Omental fat pad (tissue), 4 donors: ENCODE measurements at places on chromosomes 3 and 15.

DNA sequence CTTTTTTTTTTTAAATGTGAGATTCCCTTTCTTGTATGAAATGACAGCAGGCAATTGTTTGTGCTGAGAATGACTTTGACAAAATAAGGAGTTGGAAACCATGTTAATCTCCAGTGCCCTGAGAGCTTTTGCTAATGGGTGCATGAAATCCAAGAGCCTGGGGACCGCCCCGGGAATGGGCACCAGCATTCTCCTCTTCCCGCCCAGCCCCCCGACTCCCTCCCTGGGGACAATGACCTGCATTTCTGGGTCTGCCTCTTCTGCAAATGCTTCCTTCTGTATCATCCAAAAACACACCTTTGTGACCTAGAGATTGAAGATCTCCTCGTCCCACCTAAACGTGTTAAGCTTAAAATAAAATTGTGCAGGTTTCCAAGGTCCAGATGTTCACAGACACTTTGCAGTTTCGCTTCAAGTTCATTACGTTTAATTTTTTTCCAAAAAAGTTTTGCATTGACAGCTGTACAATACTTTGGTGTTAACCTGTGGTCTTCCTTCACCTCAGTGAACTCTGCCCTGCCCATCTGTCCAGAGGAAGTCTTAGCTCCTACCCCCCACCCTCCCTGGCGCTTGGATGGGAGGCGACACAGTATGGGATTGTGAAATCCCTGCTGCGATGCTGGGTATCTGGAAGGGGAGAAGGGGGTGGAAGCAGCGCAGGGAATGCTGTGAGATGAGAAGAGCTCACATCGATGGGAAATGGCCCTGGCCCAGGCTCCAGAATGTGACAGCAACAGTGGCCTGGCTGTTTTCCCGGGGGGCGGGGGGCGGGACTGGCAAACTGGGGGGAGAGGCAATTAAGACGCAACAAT lies 50.1 kb downstream of the TLE3 start:
- no peak for DNase-seq

- no peak for DNase-seq
Observed at GRCh38 chr3:89216016-89216739, 108.8 kb downstream of the EPHA3 start.

DNA sequence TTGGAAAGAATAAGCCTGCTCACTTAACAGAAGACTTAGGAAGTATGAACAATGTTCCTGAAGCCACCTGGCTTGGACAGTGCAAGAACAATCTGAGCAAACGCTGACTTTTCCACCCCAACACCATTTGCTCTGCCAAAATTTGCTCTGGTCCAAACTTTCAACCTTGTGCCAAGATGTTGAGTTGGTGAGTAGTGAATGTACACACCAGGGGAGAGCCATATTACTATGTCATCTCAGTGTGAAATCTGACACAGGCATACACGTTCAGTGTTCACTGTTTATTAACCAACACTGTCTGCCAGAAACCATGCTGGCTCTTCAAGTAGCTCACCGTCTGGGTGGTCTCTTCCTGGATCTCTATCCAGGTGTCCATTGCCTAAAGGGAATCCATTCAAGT lies 152.9 kb upstream of the LPP start:
- no peak for DNase-seq

GRCh38 chr3:125121246-125122010 lies 65.6 kb upstream of the HEG1 start:
- no peak for DNase-seq

- no peak for DNase-seq
Observed at GRCh38 chr3:122795674-122796195, 866 bp downstream of the SLC49A4 start.

DNA sequence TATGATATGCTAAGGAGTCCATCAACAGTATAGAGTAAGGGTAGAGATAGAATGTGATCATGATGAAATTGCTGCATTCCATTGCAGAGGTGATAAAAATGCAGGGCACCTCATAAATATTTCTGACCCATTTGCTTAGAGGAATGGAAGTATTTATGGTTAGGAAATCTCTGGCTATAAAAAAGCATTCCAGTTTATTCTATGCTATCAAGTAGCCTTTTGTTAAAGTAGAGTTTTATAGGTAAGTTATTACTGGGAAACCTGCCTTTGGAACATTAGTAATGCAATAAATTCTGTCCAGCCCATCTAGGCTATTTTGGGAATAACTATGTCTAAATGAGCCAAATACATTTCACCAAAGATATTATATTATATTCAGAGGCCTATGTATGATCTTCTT lies 19.8 kb upstream of the STRIT1 start:
- DNase-seq, result no peak

DNA sequence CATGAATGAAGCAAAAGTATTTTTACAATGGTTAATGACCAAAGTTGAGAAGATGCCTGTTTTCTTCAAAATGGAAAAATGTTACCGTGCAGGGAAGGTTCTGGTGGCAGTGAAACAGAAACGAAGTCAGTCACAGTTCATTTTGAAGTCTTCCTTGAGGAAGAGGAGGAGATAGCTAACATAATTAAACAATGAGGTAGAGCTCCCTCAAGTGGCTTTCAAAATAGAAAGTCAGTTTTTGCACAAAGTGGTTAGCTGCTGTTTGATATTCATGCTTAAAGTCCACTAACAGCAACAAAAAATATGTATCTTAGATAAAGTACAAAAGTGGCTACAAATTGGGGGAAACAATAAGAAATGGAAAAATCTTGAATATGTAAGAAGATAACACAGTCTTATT lies 87.3 kb downstream of the TFG start:
- DNase-seq, result no peak

DNA sequence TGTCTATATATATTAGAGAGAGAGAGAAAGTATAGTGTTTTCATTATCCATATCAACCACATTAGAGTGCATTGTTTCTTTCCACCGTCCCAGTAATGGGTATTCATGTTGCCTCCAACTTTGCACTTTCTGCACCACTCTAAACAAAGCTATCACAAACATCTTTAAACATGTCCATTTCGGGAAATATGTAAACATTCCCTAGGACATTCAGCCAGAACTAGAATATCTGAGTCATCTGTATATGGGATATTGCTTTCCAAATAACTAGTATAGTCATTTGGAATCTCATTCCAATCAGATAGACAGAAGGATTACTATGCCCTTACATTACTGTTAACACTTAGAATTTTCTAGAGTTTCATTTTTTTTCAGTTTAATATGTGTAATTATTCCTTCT lies 914.9 kb upstream of the EPHA6 start:
- no peak for DNase-seq

DNA sequence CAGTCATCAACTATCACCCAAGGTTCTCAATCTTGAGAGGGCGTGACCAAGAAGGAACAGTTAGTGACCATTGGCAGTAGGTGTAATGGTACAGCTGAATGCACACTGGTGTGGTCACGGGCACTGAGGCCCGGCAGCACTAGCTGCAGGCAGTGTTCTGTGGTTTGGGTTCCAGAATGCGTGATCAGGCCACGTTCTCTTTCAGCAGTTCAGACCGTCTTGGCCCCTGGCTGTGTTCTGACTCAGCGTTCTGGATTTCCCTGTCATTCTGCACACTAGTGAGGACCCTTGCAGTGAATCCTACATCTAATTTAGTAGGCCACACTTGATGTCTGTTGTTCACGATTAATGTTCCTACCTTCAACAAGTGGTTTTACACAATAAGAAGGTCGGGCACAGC lies 220.5 kb upstream of the SLCO3A1 start:
- no peak for DNase-seq

DNA sequence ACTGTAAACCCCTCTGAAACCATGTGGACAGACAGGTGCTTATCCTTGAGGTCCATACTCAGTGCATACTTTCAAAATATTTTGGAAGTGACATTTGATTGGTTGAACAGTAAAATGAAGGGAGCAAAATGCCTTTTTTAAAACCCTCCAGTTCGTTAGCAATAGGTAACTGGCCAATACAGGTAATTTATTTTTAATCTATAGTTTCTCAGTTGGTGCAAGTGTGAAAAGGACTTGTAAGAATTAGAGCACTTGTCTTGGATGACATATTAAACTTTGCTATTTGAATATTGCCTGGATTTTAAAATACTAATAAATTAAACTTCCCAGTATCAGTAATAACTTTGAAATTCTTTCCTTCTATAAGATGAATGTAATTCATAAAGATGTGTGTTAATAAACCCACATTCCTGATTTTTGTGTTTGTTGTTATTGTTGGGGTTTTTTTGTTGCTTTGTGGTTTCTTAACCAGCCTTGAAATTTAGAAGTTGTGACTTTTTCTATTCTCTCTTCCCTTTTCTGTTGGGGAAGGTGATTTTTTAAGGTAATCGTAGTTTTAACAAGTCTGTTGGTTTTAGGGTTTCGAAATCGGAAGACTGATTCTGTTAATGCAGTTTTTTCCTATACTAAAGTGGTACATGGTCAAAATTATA lies 90.0 kb downstream of the STT3B start:
- no peak for DNase-seq

DNA sequence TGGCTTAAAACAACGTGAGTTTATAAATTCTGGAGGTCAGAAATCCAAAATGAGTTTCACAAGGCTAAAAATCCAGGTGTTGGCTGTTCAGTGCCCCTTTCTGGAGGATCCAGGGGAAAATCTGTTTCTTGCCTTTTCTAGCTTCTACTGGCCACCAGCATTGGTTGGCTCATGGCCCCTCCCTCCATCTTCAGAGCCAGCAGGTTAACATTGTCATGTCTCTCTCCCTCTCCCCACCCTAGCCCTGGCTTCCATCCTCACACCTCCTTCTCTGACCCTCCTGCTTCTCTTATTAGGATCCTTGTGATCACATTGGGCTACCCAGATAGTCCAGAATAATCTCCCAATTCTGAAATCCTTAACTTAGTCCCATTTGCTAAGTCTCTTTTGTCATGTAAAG lies 32.9 kb upstream of the MGLL start:
- DNase-seq, result no peak

DNA sequence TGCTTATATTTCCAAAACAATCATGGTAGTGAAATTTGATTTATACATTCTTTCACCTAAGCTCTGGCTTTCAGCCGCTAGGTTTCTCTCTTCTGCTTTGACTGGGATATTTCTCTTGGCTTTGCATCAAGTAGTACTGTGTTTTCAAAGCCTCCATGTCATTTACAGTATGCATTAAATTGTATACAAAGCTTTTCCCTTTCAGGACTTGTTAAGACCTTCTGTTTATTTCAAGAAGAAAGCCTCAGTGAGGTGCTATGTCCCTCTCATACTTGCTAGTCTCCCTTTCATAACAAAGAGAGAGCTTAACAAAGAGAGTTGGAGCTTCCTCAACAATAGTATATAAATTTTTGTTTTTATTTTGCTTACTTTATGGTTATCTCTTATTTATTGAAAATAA lies 84.2 kb upstream of the SLC25A26 start:
- no peak for DNase-seq

GRCh38 chr3:15495461-15496340 lies 25.8 kb downstream of the COLQ start:
- DNase-seq, result no peak

- no peak for DNase-seq
Observed at GRCh38 chr15:45201557-45201859, 13.7 kb upstream of the SHF start.

- no peak for DNase-seq
Observed at GRCh38 chr15:46685096-46685495, 1032.2 kb upstream of the SEMA6D start.

DNA sequence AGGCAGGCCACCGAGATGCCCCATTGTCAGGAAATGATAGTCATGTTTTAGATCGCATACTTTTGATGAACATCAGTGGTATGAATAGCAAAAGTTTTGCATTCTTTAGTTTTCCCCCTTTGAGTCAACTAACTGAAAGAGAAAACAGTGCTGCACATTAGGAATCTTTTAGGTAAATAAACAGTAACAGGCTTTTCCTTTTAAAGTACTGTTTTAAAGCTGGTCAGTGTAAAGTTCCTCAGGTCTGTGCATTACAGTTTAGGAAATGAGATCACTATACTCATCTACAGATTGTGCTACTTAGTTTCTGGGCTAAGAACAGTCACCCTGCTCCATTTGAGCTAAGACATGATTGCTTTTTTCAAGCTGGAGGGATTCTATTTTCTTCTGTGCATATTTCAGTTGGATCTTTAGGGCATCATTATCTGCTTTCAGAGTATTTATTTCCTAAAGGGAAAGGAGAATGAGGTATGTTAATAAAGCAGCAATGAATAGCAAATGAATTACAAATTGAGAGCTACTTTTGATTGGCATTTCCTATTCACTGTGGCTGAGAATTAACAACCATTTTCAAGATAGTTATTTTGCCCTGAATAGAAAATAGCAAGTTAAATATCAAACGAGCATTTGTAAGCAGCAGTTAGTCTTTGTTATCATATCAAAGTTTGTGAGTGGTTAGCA lies 36.5 kb downstream of the FAM98B start:
- DNase-seq, result no peak

GRCh38 chr3:29475854-29476253 lies 195.0 kb downstream of the RBMS3 start:
- no peak for DNase-seq

GRCh38 chr15:78999636-79000035 lies 54.8 kb upstream of the CTSH start:
- DNase-seq, result no peak

- no peak for DNase-seq
Observed at GRCh38 chr3:25423780-25424588, 4.1 kb upstream of the RARB start.

GRCh38 chr3:177521305-177521704 lies 324.0 kb upstream of the TBL1XR1 start:
- DNase-seq, result no peak

DNA sequence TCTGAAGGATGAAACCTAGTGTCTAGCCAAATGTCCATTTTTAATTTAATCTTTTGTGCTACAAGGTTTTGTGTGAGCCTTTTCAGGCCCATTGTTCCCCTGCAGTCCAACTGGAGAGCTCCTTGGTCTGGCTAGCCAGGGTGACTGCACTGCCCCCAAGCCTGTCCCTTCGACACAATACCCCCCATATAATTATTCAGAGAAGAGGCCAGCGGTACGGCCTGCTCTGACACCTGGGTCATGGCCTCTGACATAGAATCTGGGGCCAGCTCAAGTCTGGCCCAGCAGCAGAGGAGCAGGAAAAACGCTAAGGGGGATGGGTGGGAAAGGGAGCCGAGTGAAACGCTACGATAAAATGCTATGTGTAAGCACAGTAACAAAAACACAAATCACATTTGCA lies 64.2 kb upstream of the PYGO1 start:
- DNase-seq, result no peak

DNA sequence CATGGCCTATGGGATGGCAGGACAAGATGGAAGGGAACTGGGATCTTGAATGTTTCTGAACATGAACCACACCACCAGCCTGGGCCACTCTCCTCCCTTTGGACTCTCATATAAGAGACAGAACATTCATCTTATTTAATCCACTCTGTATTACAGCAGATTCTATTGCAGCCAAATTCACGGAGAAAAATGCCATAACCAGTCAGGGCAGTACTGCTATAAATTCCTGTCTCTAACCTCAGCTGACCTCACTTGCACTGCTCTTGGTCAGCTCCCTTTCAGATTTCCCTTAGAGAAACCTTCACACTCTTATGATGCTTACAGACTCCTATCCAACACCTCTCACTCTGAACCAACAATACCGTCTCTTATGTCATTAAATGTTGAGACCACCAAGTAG lies 101.4 kb downstream of the RYK start:
- no peak for DNase-seq

GRCh38 chr3:151620071-151620470 lies 113.7 kb upstream of the AADACL2 start:
- DNase-seq, result no peak
